SK-N-MC (cell line): ENCODE measurements at places on chromosomes 5 and 9.

DNA sequence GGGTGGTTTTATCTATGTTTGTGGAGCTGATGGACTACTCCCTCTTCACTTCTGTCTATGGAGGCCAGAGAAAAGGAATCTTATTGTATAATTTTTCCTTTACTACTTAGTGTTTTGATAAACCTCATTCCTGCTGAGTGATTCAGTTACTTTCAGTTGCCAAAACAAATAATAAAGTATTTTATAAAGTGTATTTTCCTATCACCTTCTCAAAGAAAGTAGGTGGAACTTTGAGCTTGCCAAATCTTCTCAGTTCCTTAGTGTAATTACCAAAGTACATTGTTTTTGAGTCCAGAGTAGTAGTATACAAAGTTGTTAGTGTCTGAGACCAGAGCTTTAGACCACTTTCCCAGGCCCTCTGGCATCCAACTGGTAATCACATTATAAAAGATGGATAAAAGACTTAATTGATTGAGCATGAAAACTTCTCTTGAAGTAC is 13.5 kb downstream of the RABGAP1 start:
- DNase-seq: no peak

GRCh38 chr9:123191260-123191659 is 77.1 kb downstream of the STRBP start:
- no peak for DNase-seq

- DNase-seq: no peak
Measured at GRCh38 chr9:9552665-9553064, 1060.1 kb downstream of the PTPRD start.

GRCh38 chr5:31273631-31274378 is 80.3 kb downstream of the CDH6 start:
- no peak for DNase-seq

DNA sequence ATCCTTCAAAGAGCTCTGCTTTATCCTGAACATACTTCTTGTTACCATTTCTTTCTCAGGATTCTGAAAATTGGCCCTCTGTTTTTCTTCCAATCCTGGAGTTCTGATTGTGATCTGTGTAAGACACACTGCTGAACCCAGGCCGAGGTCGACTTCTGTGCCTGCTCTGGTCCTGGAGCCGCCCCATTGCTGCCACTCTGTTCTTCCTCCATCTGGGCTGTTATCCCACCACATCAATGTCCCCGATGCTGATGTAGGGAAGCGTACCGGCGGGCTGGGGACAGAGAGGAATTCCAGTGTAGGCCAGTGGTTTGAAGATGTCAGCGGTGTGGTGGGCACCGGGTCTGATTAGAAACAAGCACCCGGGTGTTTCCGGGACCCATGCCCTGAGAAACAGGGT is 102.5 kb downstream of the LIFR start:
- DNase-seq: no peak

DNA sequence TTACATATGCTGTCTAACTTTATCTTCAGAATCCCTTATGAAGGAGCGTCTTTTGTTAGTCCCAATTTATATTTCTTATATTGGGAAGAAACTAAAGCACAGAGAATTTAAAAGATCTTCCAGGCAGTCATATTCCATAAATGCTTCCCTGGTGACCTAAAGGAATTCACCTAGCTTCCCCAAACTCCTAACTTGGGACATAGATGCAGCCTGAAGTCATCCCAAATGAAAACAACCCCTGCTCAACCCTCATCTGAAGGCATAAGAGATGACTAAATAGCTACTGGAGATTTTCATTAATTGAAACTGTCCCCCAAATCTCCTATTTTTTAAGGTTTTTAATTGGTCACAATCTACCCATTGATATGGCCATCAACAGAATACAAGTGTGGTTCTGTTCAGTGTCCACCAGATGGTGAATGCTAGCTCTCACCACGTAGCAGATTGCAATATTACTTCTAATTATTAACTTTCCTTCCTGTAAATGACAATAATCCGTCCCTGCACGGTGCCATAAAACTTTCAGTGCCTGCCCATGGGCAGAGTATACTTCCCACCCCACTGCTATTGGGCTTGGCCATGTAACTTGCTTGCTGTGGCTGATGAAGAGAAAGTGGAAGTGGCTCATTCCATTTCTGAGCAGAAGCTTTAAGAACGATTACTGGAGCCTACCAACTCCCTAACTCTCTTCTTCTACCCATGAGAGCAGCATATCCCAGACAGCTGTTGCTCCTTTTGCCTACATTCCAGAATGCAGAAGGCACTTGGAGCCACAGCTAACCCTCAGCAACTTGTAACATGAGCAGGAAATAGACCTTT is 18.7 kb downstream of the PRUNE2 start:
- DNase-seq: no peak

- no peak for DNase-seq
Measured at GRCh38 chr5:43973908-43974307, 370.9 kb downstream of the NNT start.

GRCh38 chr5:139675213-139675612 is 27.1 kb downstream of the CXXC5 start:
- DNase-seq: no peak

GRCh38 chr9:34809504-34810186 is 99.7 kb upstream of the CCL21 start:
- no peak for DNase-seq

DNA sequence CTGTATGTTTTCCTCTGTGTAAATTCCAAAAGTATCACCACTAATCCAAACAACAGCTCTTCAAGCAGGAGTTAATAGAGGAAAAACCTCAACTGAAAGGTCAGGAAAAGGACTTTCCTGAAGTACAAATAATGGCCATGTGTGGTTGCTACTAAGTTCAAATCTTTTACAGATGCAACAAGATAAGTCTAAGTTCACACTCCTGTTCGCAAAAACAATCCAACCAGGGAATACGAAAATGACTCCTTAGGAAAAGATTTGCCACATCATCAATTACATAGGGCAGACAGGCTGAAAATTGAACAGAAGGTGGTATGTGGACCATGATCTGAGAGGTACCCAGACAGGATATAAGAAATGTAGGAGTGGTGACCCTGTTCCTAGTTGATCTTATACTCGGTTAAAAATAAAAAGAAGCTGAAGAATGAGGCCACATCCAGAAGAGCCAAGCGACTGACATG is 210.2 kb downstream of the TSSK1B start:
- no peak for DNase-seq

- DNase-seq: no peak
Measured at GRCh38 chr5:141565826-141566570, 52.8 kb downstream of the DIAPH1 start.

GRCh38 chr9:70256123-70256551 is 2.6 kb upstream of the SMC5 start:
- no peak for DNase-seq

- DNase-seq: no peak
Measured at GRCh38 chr5:72363166-72363802, 43.1 kb downstream of the PTCD2 start.

- DNase-seq: no peak
Measured at GRCh38 chr5:178671602-178672144, 44.8 kb upstream of the CLK4 start.

DNA sequence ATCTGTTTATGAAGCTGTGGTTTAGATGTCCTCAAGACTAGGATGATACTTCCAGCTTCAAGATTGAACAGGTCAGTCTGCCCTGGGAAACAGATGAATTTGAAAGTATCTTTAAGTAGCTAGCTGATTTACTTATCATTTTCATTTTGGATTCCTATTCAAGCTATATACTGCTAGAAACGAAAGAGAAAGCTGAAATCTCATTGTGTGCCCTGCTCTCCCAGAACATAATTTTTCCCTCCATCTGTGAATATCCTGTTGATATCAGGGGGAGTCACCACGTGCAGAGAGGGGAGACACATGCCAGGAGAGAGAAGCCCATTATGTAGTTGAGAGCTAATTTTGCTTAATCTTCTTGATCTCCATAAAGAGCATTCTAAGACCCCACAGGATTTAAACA is 439.1 kb downstream of the NR2F1-AS1 start:
- DNase-seq: no peak

DNA sequence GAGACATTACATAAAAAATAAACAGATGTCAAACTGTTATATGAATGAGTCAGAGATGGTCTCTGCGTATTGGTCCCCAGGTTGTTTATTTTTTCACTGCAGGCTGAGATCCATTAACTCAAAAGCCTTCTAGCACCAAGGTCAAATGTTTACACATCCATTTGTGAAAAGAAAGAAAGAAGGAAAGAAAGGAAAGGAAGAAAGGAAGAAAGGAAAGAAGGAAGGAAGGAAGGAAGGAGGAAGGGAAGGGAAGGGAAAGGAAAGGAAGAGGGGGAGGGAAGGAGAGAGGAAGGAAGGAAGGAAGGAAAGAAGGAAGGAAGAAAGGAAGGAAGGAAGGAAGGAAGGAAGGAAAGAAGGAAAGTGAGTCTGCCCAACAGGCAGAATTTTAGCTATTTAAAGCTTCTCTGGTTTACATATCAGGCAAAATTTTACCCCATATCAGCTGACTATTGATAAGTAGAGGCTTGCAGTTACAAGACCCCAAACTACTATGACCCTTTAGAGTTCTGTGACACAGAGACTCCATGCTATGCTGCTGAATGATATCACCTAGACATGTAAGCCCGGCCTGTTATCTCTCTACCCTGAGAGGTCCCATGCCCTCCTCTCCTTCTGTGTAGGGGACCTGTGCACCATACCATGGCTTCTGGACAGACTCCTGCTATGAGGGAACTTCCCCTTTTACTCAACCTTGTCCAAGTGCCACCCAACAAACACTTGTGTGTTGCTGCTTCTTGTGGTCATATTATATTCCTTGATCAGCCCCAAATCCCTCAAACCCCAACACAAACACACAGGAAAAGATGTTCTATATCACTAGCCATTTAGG is 59.0 kb downstream of the DRD1 start:
- peak; percentile 83 for DNase-seq

- no peak for DNase-seq
Measured at GRCh38 chr5:95734187-95734586, 3.1 kb downstream of the RHOBTB3 start.

GRCh38 chr5:180990882-180991242 is 2.2 kb downstream of the BTNL3 start:
- DNase-seq: no peak

GRCh38 chr5:142716963-142717362 is 31.1 kb upstream of the FGF1 start:
- DNase-seq: no peak

- no peak for DNase-seq
Measured at GRCh38 chr9:77977210-77977611, 54.4 kb downstream of the GNAQ start.

GRCh38 chr9:72980600-72981265 is 27.9 kb upstream of the ALDH1A1 start:
- DNase-seq: no peak

DNA sequence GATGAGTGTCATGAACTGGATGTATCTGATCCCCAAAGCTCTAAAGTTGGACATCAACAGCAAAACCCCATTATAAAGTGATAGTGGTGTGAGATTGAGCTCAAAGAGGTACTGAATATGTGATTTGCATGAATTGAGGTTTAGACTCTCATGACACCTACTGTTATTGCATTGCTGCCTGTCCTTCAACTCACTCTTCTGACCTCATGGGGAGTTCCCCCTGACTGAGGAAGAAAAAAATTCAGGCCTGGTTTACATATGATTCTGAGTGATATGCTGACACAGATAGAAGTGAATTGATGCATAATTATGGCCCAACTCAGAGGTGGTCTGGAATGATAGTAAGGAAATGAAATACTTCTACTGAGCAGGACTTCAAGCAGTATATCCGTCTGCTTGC is 76.2 kb upstream of the CHD1 start:
- DNase-seq: no peak

- no peak for DNase-seq
Measured at GRCh38 chr9:122445155-122445749, 32.5 kb downstream of the OR1J1 start.

DNA sequence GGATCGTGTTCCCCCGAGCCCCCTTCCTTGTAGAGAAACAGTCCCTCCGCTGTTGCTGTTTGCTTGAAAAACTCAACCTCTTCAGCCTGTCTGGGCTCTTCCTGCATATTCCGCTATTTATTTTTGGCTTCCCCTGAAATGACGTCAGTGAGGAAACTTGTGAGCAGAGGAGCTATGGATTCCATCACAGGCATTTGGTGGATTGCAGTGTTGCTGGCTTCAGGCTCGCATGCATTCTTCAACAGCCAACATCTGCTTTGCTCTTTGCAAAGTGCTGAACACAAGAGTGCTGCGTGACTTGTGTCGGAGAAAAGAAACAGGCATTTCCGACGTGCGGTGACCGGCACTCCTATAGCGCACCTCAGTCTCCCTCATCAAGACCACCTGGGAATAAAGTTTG is 232.7 kb downstream of the RFK start:
- DNase-seq: no peak

- no peak for DNase-seq
Measured at GRCh38 chr9:6598249-6598725, 47.2 kb downstream of the GLDC start.

DNA sequence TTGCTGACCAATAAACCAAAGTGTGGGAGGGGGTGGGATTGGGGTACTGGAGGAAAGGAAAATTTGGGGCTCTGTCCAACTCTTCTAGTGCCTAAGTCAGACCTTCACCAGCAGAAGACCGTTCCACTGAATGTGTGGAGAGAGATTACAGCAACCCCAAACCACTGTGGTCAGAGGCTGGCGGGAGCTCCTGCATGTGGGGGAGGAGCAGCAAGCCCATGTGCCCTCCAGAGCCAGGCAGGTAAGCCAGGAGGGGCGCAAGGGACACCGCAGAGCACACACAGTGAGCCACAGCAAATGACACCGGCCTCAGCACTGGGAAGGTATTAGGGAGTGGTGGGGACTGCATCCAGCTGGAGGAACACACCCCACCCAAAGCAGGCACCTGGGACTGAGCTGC is 62.9 kb downstream of the SMIM23 start:
- no peak for DNase-seq
